ENCODE measurements at places on chromosomes 6 and 20. TPM values are rescaled to one million over a fixed set of nuclear protein-coding genes. Genes with fewer than 3 reads are reported as not detected.

DNA sequence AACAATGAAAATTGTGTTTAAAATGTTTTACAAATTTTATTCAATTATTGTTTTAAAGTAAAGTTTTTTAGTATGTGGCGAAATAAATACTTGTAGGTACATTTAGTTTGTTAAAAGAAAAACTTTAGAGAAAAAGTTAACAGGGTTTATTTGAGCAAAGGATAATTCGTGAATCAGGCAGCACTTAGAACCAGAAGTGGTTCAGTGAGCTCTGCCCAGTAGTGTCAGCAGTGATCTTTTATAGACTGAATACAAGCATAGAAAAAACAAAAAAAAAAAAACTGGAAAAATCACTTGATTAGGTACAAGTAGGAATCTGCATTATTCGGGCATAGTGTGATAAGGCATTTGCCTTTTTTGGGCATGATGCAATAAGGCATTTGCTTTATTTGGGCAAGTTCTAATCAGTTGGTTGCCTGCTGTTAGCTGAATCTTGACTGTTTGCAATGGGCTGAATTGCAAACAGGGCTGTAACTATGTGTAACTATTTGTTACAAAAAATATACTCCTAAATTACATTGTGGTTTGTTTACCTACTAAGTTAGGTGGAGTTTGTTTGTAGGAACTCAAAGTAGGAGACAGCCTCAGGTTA, 122.9 kb upstream of the MMS22L start:
- no peak for DNase-seq

DNA sequence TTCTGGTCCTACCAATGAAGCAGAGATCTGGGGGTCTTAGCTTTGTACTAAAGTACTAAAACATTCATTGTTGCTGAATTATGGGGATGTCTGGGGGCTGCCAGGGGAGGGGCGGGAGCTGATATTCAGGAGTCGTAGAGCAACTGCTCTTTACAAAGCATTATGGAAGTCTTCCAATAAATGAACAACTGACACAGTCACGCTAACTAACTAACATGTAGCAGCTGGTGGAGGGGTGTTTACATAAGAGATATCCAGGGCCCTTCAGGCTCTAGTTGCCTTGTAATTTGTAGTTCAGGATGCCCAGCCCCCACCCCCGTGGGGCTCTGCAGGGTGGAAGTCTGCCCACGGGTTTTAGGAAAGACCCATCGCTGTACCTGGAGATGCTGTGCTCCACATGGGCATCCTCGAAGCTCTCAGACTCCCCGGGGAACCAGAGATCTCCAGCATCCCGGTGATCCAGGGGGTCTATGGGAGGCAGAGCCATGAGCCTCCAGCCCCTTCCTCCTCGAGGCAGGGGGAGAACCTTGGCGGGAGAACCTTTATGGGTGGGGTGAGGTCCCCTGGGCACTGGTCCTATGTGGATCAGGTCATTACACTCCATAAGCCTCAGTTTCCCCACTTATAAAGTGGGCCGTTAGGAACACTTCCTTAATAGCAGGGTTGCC, 3.4 kb downstream of the TREM2 start:
- DNase-seq: no peak

DNA sequence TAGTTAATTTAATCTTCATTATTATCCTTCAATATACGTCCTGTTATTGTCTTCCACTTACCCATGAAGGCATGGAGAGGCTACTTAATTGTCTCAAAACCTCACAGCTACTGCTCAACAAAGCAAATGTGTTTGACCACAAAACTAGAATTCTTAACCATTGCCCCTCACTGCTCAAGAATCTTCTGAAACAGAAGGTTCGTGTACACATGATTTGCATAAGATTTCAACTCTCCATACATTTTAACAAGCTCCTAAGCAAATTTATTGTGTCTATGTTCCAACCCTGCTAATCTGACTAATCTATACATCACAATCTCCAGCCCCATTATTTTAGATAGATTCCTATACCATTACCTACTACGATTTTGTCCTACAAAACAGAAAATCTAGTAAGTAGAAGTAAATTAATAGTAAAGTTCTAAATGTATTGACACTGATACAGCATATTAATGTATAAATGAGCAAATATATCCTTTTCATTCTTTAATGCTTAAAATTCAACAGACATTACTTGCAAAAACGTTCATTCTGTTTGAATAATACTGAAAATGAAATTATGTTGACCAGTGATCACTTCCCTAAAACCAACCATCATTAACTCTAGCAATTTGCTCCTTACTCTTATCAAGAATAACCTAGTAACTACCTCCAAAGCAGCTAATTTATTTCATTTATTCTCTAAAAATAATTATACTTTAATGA, 89.7 kb upstream of the RNF217 start:
- no peak for DNase-seq

DNA sequence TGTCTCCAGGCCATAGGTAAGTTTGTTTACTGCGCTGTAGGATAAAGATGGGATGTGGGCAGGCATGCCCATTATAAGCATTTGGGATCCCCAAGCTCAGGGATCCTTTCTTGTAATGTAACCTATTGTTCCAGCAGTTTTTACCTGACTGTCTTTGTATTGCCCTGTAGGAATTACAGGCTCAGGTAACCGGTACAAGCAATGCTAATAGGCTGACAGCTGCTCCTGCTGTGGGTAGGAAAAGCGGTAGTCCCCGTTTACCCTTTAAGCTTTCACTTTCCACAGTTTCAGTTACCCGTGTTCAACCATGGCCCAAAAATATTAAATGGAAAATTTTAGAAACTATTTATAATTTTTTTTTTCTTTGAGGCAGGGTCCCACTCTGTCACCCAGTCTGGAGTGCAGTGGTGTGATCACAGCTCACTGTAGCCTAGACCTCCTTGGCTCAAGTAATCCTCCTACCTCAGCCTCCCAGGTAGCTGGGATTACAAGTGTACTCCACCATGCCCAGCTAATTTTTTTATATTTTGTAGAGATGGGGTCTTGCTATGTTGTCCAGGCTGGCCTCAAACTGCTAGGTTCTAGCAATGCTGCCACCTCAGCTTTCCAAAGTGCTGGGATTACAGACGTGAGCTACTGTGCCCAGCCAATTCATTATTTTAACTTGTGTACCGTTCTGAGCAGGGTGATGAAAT, 108.6 kb downstream of the CDYL start:
- DNase-seq: no peak

The ARG1 gene
- total RNA-seq: not detected

The EIF6 gene
- total RNA-seq: 240 TPM

GRCh38 chr6:132959639-132960326, 145.4 kb downstream of the RPS12 start:
- no peak for DNase-seq

DNA sequence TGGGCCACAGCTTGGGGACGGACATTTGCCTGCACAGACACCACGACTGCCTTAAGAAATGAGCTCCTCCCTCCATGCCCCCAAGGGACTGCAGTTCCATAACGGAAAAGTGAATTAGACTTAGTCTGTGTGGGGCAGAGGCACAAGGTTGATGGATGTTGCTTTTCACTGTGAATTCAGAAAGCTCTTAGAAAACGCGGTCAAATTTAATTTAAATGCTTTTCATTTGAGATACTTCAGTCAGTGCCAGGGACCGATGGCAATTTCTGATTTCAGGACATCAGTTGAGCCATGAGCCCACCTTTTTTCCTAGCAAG, 356.4 kb downstream of the KIF16B start:
- DNase-seq: no peak

DNA sequence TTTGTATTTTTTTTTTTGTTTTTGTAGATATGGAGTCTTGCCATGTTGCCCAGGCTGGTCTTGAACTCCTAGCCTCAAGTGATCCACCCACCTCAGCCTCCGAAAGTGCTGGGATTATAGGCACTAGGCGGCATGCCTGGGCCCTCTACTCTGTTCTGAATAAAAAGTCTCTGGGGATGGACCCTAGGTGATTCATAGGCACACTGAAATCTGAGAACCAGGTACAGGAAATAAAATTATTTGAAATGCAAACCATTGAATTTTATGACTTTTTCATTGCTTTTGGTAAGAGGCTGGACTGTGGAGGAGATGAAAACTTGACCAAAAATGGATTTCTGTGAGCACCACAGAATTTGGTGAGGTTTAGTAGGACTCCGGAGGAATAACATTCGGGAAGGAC, 117.5 kb downstream of the PRIM2 start:
- DNase-seq: no peak

- no peak for DNase-seq
Observed at GRCh38 chr6:82348130-82348529, 15.5 kb upstream of the TPBG start.

DNA sequence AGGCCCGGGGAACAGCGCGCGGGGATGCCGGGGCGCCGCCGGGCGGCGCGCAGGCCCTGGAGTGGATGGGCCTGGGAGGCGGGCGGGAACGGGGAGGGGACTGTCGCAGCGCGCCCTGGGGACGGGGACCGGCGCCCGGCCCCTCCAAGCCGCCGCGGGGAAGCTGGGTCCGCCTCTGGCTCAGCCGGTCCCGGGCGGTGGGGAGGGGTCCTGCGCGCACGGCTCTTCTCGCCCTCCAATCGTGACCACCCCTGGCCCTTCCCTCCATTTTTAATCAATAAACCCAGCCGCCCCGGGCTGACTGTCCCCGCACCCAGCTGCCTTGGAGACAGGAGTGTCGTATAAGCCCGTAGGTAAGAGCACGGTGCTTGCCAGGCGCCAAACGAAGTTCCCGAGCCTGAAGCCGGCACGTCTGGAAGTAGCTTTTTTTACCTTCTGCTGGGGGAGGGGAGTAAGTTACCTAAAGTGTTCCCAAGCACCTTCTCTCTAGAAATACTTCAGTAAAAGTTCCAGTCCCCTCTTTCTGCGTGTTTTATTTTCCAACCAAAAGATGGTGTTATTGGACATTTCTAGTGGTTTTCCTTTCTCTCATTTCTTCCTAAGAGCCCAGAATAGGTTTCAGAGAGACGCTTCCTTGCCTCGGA, 780 bp upstream of the TAF4 start:
- DNase-seq: no peak

DNA sequence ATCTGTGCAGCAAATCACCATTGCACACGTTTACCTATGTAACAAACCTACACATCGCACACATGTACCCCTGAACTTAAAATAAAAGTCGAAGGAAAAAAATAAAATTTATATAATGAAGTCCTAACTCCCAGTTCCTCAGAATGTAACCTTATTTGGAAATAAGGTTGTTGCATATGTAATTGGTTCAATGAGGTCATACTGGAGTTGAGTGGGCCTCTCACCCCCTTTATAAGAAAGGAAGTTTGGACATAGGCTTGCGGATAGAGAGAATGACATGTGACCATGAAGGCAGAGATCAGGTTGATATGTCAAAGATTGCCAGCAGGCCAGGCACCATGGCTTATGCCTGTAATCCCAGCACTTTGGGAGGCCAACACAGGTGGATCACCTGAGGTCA, 16.1 kb upstream of the ZBTB22 start:
- DNase-seq: no peak

GRCh38 chr6:63975699-63976098, 340.1 kb downstream of the PHF3 start:
- DNase-seq: no peak

The GJE1 gene
- total RNA-seq: not detected

DNA sequence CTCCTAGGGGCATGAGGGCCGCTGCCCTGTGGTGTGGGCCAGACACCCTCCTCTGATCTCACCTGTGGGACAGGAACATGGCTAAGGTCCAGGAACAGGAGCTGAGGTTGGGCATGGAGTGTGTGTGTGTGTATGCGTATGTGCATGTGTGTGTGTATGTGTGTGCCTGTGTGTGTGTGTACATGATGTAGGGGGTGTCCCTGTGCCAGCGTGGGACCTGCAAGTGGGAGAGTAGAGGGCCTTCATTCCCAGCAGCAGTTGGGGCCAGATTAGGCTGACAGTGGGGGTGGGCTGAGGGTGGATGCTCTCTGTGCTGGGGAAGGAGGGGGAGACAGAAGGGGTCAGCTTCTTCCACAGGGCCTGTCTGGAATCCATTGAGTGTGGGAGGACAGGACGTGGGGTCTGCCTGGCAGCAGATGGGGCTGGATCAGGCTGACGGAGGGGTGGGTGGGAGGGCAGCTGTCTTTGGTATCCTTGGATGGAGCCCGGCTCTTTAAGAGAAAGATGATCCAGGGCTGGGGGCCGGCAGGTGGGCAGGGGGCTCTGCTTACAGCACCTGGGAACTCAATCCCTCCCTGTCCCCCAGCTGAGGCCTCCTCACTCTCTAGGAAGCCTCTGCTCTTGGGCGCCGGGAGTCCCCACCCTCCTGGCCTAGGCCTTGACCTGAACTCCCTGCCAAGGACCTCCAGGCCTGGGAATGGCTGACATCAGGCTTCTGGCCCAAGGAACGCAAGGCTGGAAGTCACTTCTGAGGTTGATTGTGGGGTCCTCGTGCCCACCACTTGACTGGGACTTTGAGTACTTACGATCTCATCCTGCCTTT, 44.0 kb downstream of the SPDEF start:
- no peak for DNase-seq

GRCh38 chr6:34333858-34334257, 58.6 kb downstream of the NUDT3 start:
- no peak for DNase-seq

The STMND1 gene
- total RNA-seq: not detected

- DNase-seq: no peak
Observed at GRCh38 chr6:37205997-37206340, 36.0 kb downstream of the PIM1 start.

Measured in esophagus squamous epithelium (tissue), 5 donors.